ENCODE measurements at places on chromosomes 12 and 14.

GRCh38 chr12:46367351-46368029 lies 5.1 kb downstream of the SLC38A2 start:
- no peak for DNase-seq

- no peak for DNase-seq
Measured at GRCh38 chr12:72491426-72491825, 219.3 kb downstream of the TRHDE start.

DNA sequence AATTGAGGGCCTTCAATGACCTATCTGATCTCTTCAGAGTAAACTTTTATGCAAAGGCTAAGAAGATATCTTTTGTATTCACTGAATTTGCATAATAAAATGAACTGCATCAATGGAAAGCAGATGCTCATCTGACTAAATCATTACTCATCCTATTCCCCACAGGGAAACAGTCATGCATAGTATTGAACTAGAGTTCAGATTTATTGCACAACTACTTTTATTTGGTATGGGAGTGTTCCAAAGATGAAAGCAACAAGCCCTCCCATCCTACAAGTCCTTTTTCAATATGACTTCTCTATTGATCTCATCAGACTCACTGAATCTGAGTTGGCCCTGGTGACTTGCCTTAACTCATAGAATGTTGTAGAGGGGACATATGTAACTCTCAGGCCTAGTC lies 159.8 kb downstream of the KITLG start:
- DNase-seq, result no peak

DNA sequence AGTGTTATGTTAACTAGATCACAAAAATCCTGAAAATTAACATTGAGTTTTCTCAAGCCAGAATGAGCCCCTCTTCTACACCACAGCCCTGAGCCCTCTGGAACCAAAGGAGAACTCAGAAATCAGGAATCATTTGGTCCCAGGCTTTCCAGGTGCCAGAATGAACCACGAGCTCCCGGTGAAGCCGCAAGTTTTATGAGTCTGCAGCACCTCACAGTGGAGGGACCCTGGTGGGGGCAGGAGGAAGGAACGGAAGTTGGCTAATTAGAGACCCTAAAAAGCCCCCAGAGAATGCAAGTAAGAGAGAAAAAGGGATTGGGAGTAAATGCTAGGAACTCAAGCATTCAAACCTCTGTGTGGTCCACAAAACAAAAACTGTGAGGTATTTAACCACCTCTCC lies 52.9 kb upstream of the BCL2L14 start:
- no peak for DNase-seq

DNA sequence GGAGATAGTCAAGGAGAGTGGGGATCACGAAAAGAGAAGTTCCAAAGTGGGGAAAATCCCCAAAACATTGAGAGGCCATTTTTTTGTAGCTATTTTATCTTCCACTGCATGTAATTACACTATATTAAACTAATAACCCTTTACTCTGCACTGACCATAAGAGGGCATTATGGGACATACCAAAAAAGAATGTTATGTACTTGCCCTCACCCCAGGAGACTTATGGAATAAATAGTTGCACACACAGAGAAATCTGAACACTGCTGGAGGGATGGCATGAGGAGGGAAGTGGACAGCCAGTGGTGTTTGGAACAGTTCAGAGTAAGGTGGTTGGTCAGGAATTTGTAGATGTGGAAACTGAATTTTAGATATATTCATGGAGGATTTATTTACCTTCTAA lies 422.9 kb downstream of the SNAPC1 start:
- no peak for DNase-seq

DNA sequence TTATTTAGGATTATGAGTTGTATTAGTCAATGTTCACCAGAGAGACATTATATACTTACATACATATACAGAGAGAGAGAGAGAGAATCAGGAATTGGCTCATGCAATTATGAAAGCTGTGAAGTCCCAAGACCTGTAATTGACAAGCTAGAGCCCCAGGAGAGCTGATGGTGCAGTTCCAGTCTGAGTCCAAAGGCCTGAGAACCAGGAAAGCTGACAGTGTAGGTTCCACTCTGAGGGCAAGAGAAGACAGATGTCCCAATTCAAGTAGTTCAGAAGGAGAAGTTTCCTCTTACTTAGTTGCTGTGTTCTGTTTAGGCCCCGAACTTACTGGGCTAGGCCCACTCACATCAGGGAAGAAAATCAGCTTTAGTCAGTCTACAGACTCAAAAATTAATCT lies 76.4 kb upstream of the FICD start:
- no peak for DNase-seq

GRCh38 chr14:24342889-24343288 lies 3.1 kb upstream of the RIPK3 start:
- DNase-seq, result no peak

DNA sequence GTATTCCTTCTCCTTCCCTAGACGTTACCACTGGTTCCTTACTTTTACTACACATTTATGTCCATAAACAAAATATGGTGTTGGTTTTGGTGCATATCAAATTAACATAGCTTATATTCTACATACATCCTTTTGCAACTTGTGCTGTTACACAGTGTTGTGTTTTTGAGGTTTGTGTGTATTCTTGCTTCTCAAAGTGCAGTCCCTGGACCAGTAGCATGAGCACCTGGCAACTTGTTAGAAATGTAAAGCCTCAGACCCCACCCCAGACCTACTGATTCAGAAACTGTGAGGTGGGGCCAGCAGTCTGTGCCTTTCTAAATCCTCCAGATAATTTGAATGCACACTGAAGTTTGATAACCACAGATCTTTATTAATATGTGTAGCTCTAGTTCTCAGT lies 65.9 kb downstream of the RNFT2 start:
- DNase-seq, result no peak

DNA sequence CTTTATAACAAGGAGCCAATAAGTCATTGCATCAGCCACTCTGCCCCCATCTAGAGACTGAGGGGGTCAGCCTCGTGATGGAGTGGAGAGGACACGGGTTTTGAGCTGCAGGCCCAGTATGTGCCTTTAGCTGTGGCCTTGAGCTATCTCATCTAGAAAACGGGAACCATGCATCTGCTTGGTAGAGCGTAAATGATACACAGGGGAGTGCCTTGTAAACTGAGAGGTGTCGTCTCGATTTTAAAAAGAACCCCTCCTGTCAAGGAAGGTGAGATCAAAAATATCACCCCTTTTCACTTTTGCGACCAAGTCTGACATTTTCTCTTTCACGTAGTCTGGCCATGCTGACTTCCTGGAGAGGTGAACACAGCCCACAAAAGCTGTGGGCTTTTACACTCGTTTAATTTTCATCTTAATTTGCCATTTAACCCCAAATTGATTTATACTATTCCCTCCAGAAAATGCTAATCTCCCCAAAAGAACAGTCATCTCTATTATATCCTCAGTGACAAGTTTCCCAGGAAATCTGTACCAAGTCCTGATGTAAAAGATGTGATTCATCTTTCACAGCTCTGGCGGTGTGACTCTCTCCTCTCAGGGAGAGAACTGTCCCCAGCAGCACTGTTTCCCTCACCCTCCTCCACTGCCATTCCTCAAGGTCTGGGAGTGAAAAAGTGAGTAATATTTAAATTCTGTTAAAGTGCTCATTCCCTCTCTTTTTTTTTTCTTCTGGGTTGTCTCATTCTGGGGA lies 30.6 kb downstream of the VCPKMT start:
- no peak for DNase-seq

DNA sequence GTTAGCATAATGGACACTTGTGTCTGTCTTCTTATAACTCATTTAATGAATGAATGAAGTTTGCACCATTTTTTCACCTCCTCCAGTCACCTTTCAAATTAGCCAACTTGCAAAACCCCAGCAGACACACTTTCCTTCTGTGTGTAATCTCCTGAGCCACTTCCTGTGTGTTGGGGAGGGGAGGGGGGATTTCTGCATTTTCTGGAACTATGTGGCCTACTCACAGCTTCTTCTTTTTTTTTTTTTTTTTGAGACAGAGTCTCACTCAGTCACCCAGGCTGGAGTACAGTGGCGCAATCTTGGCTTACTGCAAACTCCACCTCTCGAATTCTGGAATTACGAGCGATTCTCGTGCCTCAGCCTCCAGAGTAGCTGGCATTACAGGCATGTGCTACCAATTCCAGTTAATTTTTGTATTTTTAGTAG lies 4.1 kb upstream of the SERPINA1 start:
- no peak for DNase-seq

GRCh38 chr12:107356937-107357295 lies 263.6 kb upstream of the CRY1 start:
- DNase-seq, result no peak

GRCh38 chr14:61357123-61357522 lies 35.7 kb downstream of the PRKCH start:
- DNase-seq, result no peak

- no peak for DNase-seq
Measured at GRCh38 chr12:64178122-64178521, 44.0 kb downstream of the KICS2 start.

GRCh38 chr12:92921877-92922276 lies 7.2 kb downstream of the EEA1 start:
- DNase-seq, result no peak

Data from 8988T (cell line).